ENCODE measurements at places on chromosomes 11 and 22. TPM values are rescaled to one million over a fixed set of nuclear protein-coding genes. Genes with fewer than 3 reads are reported as not detected.

- no peaks in the 10 kb centered on the region for H3K36me3 ChIP-seq
- H3K27ac ChIP-seq = no peak overlapping the region
- H3K4me3 ChIP-seq = no peak overlapping the region
- no peak for DNase-seq
- peaks cover 10% of the 10 kb centered on the region for H3K4me1 ChIP-seq
- H3K27me3 ChIP-seq = peaks cover 23% of the 10 kb centered on the region
Measured at GRCh38 chr11:22197139-22198005, 4.5 kb downstream of the ANO5 start.

DNA sequence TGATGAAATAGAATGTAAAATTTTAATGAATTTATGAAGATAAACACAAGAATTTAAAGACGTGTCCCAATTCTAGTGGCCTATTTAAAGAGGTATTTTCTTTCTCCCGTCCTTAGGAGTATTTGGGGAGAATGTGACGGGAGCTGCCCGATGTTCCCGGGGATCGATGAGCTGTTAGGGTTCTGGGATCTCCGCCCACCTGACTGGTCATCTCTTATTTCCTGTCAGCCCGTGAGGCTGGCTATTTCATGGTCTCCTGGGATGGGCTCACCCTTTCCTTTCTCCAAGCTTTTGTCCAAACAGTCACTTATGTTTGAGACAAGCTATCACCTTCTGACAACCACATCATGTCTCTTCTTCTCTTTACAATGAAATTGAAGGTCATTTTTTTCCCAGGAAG lies 16.9 kb upstream of the CLMP start:
- H3K27ac ChIP-seq = no peak overlapping the region
- peaks cover 10% of the 10 kb centered on the region for H3K4me1 ChIP-seq
- H3K27me3 ChIP-seq = peaks cover 13% of the 10 kb centered on the region
- no peak for DNase-seq
- no peaks in the 10 kb centered on the region for H3K36me3 ChIP-seq

The HEPHL1 gene
- not detected for total RNA-seq

DNA sequence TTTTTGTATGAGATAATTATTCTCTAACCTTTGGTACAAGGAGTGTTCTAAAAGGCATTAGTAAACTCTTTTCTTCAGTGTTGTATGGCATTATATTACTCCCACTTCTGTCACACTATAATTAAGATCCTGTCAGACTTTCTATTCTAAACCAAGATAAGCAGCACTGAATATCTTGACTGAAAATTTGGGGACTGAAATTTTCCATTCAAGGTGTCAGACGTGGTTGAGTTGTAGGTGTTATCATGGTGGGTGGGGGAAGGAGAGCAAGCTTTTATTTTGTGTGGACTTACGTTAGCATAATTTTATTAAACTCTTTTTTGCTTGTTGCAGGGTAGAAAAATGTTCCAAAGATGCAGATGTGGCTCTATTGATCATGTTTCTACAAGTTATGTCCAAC lies 22.9 kb downstream of the MUC15 start:
- no peak overlapping the region for H3K4me3 ChIP-seq
- peaks cover 38% of the 10 kb centered on the region for H3K27me3 ChIP-seq
- no peaks in the 10 kb centered on the region for H3K36me3 ChIP-seq
- H3K27ac ChIP-seq = no peak overlapping the region
- DNase-seq = no peak
- no peaks in the 10 kb centered on the region for H3K4me1 ChIP-seq

DNA sequence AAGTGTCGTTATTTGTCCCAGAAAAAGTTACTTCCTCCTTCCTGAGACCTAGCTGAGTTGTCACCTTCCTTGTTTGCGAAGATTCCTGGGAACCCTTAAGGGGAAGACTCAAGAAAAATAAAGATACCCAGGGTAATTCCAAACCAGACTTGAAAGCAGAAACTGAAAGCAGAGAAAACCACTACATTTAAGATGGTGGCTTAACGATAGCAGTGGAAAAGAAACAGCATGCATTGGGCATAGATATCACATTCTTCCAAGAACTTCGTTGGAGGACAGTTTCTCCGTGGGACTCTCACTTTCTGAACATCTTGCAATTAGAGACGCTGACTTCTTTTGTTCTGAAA lies 89.1 kb downstream of the FAM76B start:
- no peak for DNase-seq
- no peaks in the 10 kb centered on the region for H3K36me3 ChIP-seq
- peaks cover 5% of the 10 kb centered on the region for H3K27me3 ChIP-seq
- H3K27ac ChIP-seq = peak overlapping the region; percentile 61
- H3K4me3 ChIP-seq = no peak overlapping the region

The HBD gene
- total RNA-seq = not detected

The OR51A2 gene
- not detected for total RNA-seq

The OR51I1 gene
- not detected for total RNA-seq

The TBX1 gene
- total RNA-seq = 22.5 TPM

The SDF2L1 gene
- total RNA-seq = 23.2 TPM

The RFPL3 gene
- total RNA-seq = not detected

The CYB5R2 gene
- 5.7 TPM for total RNA-seq
